ENCODE measurements at places on chromosomes 11 and 22.

DNA sequence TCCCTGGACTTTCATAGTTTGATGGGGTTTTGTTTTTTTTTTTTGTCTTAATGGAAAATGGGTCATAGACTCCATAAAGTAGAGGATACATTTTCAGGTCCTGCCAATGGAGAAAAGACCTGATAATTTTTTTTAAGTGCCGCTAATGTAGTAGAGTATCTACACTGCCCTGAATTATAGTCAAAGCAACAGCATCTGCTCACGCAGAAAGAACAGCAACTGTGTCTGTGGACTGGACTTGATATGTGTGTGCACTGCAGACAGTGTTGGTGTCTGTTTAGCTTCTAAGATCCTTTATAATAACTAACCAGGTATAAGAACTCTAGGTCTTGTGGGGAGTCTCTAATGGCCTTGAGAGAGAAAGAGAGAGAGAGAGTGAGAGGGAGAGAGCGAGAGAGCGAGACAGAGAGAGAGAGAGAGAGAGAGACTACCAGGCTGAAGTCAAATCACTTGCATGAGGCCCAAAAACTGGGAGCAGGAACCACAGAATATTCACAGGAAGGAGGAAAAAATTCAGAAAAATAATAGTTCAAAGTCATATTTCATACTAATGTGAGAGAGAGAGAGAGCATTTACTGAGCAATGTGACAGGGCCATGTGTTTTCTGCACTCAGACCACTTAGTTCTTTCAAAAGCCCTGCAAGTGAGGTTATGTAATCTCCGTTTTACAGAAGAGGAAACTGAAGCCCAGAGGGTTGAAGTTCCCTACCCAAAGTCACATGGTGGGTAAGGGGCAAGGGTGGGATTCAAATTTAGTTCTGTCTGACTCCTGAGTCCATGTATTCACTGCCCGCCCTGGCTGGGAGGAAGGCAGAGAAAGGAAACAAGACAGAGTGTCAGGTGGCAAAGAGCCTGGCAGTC lies 8.6 kb upstream of the MIAT start:
- H3K27me3 ChIP-seq: no peaks in the 10 kb centered on the region
- peak overlapping the region; percentile 61 for H3K4me3 ChIP-seq
- peaks cover 45% of the 10 kb centered on the region for H3K4me1 ChIP-seq
- no peaks in the 10 kb centered on the region for H3K36me3 ChIP-seq

GRCh38 chr11:131977854-131978253 lies 607.4 kb downstream of the NTM start:
- no peak for ATAC-seq
- H3K4me3 ChIP-seq: no peak overlapping the region
- H3K27ac ChIP-seq: no peak overlapping the region
- peaks cover 12% of the 10 kb centered on the region for H3K27me3 ChIP-seq

GRCh38 chr11:70818351-70818750 lies 420.0 kb downstream of the CTTN start:
- no peak overlapping the region for H3K27ac ChIP-seq
- no peak for ATAC-seq
- peaks cover 10% of the 10 kb centered on the region for H3K27me3 ChIP-seq
- H3K36me3 ChIP-seq: no peaks in the 10 kb centered on the region
- H3K4me1 ChIP-seq: no peaks in the 10 kb centered on the region

DNA sequence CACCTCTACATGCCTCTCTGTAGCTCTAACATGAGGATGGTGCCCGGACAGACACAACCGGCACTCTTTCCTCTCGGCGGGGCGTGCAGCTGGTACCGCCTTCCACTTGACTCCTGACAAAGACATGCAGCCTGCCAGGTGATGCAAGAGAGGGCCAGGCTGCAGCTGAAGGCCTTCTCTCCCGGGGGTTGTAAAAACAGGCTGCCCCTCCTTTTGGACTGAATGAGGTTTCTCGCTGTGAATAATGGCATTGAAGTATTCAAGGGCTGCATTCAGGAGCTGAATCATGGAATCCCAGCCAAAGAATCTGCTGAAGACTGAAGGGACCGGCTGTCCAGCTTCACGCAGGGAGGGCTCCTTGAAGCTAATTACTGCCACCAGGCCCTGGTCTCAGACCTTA lies 110.9 kb downstream of the GALNT18 start:
- no peak for ATAC-seq
- H3K27ac ChIP-seq: no peak overlapping the region
- peaks cover 6% of the 10 kb centered on the region for H3K27me3 ChIP-seq
- no peaks in the 10 kb centered on the region for H3K36me3 ChIP-seq
- H3K4me3 ChIP-seq: no peak overlapping the region
- no peaks in the 10 kb centered on the region for H3K4me1 ChIP-seq

GRCh38 chr11:111918390-111919256 lies at the start of gene C11orf52:
C11orf52 (plus strand) TSS chr11:111918913; CDS start chr11:111918973, 60 bp downstream.
- ATAC-seq: no peak
- H3K27me3 ChIP-seq: peaks cover 26% of the 10 kb centered on the region
- H3K36me3 ChIP-seq: no peaks in the 10 kb centered on the region

DNA sequence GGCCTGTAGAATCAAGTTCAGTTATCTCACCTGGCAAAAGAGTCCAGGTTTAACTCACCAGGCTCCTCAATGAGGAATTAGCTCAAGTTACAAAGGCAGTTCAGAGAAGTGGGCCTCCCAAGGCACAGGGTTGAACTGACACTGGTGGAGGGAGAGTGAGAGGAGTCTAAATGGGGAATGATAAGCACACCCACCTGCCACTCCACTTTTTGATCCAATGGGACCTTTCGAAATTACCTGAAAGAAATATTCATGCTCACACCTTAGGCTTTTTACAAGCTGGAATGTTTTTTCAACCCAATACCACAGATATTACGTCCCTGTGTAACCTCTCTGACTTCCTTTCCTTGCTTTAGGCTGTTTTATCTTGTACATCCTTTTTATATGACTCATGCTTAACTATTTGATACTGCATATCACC lies 642.7 kb upstream of the TENM4 start:
- H3K4me3 ChIP-seq: no peak overlapping the region
- no peaks in the 10 kb centered on the region for H3K27me3 ChIP-seq
- no peak for ATAC-seq
- H3K4me1 ChIP-seq: no peaks in the 10 kb centered on the region
- H3K27ac ChIP-seq: no peak overlapping the region

- no peaks in the 10 kb centered on the region for H3K4me1 ChIP-seq
- ATAC-seq: no peak
- no peak overlapping the region for H3K27ac ChIP-seq
- H3K36me3 ChIP-seq: peaks cover 69% of the 10 kb centered on the region
- H3K27me3 ChIP-seq: no peaks in the 10 kb centered on the region
- no peak overlapping the region for H3K4me3 ChIP-seq
These were observed 62.5 kb upstream of the SUSD2 start for GRCh38 chr22:24118689-24119384.

GRCh38 chr11:107682572-107682971 lies 29.3 kb downstream of the SLN start:
- no peak overlapping the region for H3K4me3 ChIP-seq
- H3K36me3 ChIP-seq: no peaks in the 10 kb centered on the region
- H3K4me1 ChIP-seq: no peaks in the 10 kb centered on the region
- no peak for ATAC-seq
- H3K27me3 ChIP-seq: no peaks in the 10 kb centered on the region
- H3K27ac ChIP-seq: no peak overlapping the region

GRCh38 chr11:87258171-87258833 lies 220.6 kb downstream of the TMEM135 start:
- H3K4me1 ChIP-seq: no peaks in the 10 kb centered on the region
- no peaks in the 10 kb centered on the region for H3K36me3 ChIP-seq
- no peak overlapping the region for H3K4me3 ChIP-seq

DNA sequence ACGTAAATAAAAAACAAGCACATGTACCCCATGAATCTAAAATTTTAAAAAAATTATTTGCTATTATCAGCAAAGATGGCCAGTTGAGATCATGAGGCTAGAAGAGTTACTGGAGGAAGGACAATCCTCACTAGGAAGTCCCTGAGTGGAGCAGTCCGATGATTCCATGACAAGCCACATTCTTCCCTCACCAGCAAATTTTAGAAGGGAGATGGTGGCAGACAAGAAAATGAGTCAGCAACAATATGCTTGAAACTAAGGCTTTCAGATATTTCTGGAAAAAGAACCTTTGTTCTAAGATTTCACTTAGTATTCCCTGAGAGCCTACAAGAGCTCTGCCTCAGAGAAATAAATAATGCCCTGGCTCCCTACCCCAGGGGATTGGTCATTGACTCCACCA lies 34.9 kb downstream of the P4HA3 start:
- H3K36me3 ChIP-seq: no peaks in the 10 kb centered on the region
- H3K4me3 ChIP-seq: no peak overlapping the region
- no peaks in the 10 kb centered on the region for H3K4me1 ChIP-seq
- no peak overlapping the region for H3K27ac ChIP-seq

GRCh38 chr22:47851586-47851985 lies 1089.1 kb downstream of the TBC1D22A start:
- no peaks in the 10 kb centered on the region for H3K36me3 ChIP-seq
- H3K27me3 ChIP-seq: peaks cover 19% of the 10 kb centered on the region
- H3K4me1 ChIP-seq: no peaks in the 10 kb centered on the region
- no peak for ATAC-seq
- no peak overlapping the region for H3K27ac ChIP-seq
